SK-N-SH (cell line): ENCODE measurements at places on chromosomes 16 and 17.

GRCh38 chr17:82517230-82517865, 2.2 kb upstream of the FOXK2 start:
- no peak for DNase-seq

DNA sequence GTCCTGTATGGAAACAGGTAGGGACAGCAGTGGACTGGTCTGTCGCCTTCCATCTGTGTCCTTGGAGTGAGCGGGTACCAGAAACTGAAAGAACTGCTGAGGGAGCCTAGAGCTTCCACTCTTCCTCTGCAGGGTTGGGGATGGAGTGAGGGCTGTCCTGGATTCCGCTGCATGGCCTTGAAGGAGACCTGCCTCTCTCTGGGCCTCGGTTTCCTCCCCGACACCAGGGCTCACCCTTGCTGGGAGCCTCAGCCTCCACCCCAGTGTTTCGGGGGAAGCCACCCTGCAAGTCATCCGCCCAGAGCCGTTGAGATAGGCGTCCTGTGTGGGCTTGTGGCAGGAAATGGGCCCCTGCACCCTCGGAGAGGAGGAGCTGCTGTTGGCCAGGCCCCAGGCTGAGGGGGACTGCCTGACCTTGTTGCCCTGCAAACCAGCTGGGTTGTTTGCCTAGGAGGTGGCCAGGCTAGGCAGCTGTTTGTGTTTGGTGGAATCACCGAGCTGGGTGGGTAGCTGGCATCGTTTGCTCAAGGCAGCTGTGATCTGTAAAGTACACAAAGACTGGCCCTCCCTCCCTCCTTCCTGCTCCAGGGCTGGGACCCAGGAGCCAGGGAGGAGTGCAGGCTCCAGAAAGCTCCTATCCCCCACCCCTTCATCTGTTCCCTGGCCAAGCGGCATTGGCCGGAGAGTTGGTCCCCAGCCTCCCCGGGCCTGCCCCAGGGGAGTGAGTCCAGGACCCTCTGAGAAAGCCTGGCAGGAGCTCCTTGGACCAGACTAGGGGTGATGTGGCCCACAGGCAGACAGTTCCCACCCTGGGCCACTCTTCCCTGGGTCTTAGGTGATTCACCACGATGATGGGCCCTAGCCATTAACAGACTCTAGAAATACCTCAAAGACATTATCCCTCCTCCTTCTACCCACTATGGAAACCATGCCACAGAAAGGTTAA, 1.3 kb downstream of the RAB37 start:
- no peak for DNase-seq

DNA sequence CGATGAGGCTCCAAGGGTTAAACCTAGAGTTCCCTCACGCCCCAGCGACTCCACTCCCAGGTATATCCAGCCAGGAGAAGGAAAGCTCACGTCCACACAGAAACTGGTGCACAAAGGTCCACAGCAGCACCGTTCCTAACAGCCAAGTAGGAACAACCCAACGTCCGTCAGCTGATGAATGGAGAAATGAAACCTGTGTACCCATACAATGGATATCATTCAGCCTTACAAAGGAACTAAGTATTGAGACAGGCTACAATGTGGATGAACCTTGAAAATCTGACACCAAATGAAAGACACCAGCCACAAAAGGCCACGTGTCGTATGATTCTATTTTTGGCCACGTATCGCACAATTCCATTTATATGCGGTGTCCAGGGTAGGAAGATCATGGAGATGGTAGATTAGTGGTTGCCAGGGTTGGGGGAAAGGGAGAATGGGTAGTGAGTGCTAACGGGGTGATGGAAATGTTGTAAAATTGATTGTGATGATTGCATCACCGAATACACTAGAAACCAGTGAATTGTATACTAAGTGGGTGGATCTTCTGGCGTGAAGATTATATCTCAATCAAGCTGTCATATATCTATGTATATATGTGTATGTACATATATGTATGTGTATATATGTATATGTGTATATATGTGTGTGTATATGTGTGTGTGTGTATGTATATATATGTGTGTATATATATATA, 30.1 kb downstream of the NLRC3 start:
- DNase-seq, result no peak

DNA sequence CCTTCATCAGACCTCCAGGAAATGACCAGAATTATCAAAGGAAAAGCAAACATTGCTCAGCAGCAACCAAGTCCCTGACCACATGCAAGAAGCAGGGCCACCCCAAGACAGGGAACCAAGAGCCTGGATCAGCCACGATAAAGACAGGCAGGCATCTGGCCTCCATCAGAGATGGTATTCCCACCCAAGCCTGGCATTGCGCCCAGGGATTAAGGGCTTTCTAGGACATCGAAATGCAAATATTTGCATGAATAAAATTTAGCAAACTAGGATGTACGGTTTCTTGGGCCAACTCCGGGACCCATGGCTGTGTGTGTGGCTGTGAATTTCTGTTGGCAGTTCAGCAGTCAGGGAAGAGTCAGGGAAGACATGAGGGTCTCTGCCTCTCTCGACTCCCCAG, 241.4 kb upstream of the DYNLRB2 start:
- DNase-seq, result no peak

GRCh38 chr16:89822188-89823086, 5.8 kb upstream of the SPIRE2 start:
- no peak for DNase-seq

GRCh38 chr17:37661400-37662014, 18.3 kb upstream of the DDX52 start:
- DNase-seq, result no peak

DNA sequence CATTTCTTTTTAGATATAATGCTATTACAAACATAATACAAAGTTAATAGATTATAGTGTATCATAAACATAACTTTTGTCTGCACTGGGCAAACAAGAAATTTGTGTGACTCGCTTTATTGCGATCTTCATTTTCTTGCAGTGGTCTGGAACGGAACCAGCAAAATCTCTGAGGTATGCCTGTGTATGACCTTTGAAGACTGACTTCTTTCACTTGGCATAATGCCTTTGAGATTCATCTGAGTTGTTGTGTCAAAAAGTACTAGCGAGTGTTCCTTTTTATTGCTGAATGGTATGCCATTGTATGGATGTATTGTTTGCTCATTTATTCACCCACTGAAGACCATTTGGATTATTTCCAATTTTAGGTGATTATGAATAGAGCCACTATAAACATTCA, 69.2 kb downstream of the TANC2 start:
- DNase-seq, result no peak

- no peak for DNase-seq
Observed at GRCh38 chr16:1163567-1164055, 10.7 kb downstream of the CACNA1H start.
